ENCODE measurements at places on chromosomes 7 and 10. TPM values are rescaled to one million over a fixed set of nuclear protein-coding genes. Genes with fewer than 3 reads are reported as not detected.
A peak's percentile ranks its signal among the peaks of the same experiment; 100 is the strongest.

Gene CYP3A4
- total RNA-seq = 0.37 TPM

Gene FBXL13
- total RNA-seq = 6.0 TPM

Gene DRGX
- total RNA-seq = not detected

Gene COMMD3
- 70.3 TPM for total RNA-seq

Gene SPDYE3
- total RNA-seq = not detected

Gene POMZP3
- 7.8 TPM for total RNA-seq

DNA sequence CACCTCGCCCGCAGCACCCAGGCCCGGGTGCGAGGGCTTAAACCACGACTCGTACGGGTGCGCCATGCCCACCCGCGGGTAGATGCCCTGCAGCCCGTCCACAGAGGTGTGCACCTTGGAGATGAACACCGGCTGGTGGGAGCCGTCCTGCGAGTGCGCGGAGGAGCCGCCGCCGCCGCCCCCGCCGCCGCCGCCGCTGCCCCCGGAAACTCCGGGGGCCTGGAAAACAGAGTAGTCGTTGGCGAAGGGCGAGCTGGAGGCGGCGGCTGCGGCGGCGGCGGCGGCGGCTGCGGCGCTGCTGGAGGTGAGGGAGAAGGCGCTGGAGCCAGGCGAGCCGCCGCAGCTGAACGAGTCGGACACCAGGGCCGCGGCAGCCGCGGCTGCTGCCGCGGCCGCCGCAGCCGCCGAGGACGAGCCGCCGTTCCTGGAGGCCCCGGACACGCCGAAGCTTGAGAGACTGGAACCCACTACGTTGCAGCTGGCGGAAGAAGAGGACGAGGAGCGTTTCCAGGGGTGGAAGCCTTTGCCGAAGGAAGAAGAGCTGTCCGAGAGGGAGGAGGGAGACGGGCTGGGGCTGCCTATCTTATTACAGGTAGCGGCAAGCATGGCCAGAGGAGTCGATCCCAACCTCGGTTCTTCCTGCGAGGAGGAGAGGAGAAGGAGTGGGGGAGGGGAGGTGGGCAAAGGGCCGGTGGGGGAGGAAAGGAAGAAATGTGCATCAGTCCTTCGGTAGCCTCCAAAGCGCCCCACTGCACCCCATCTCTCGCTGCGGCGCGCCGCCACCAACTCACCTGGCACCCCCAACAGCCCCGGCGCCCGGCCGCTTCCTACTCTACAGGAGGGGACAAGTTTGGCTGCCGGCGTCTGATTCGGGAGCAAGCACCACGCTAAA lies 1.3 kb downstream of the SP8 start:
- no peak overlapping the region for H3K27ac ChIP-seq
- no peaks in the 10 kb centered on the region for H3K36me3 ChIP-seq
- DNase-seq = no peak
- H3K4me1 ChIP-seq = no peaks in the 10 kb centered on the region

- H3K4me3 ChIP-seq = no peak overlapping the region
- H3K36me3 ChIP-seq = peaks cover 16% of the 10 kb centered on the region
- no peaks in the 10 kb centered on the region for H3K4me1 ChIP-seq
- DNase-seq = no peak
- H3K27me3 ChIP-seq = no peaks in the 10 kb centered on the region
Measured at GRCh38 chr7:5198741-5199140, 8.7 kb downstream of the WIPI2 start.

DNA sequence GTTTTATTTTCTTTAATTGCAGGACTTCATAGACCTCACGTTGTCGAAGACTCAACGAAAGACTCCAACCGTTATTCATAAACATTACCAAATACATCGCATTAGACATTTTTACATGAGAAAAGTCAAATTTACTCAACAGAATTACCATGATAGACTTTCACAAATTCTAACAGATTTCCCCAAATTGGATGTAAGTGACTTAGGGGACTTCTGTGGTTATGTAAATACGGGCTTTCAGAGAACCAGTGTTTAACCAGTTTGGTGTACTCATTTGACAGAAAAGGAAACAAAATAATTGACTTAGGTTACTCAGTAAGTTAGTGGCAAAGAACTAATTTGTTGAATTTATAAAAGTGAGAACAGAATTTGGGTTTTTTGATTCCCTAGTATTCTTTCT lies 4.2 kb downstream of the GTPBP4 start:
- H3K27me3 ChIP-seq = no peaks in the 10 kb centered on the region
- no peak overlapping the region for H3K4me3 ChIP-seq
- no peak for DNase-seq
- H3K36me3 ChIP-seq = peaks cover 27% of the 10 kb centered on the region
- no peak overlapping the region for H3K27ac ChIP-seq

DNA sequence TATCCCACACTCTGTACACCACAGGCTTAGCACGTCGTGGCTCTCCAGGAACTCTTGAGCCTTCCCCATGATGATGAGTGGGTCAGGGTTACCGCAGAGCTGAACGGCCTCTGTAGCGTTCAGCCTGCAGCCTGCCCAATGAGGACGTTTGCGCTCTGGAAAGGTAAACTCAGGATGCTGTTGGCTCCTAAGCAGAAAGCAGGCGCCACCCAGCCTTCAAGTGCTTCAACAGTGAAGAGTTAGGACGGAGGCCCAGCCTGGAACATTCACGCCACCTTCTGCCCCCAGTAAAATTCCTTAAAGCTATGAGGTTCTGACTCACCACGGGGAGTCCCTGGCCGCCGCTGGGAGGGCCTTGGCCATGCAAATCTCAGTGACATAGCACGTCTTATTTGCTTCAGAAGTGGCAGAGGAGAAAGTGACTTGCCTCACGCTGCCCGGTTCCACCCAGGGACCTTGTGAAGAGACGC lies 161.5 kb upstream of the SH2B2 start:
- H3K36me3 ChIP-seq = peaks cover 2% of the 10 kb centered on the region
- peak overlapping the region; percentile 51 for H3K27ac ChIP-seq
- H3K4me1 ChIP-seq = peaks cover 15% of the 10 kb centered on the region
- DNase-seq = peak; percentile 73
- no peaks in the 10 kb centered on the region for H3K27me3 ChIP-seq
- no peak overlapping the region for H3K4me3 ChIP-seq

All from lung (tissue), 17 donors.